Stimulated activated CD4-positive, alpha-beta T cell treated with anti-CD3 and anti-CD28 coated beads, Interleukin-1b, Interleukin-23, amount 100 ng/mL, for 48 hours (primary cell): ENCODE measurements at places on chromosomes 1 and 21.

DNA sequence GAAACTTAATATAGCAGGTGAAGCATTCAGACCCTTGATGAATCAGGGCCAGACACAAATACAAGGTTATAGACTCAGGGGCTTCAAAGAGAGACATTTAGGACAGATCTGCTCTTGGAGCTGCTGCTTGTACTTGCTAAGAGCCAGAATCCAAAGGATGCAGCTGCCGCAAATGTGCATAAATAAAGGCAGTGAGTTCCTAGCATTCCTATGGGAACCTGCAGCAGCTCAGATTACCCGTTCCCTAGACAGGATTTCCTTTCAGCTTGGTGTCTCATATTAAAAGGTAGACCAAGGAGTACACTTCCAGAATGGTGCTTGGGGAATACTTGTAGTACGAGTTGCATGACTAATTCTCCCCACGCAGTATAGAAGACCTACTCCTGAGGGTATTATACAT, 9.7 kb upstream of the LRRC53 start:
- DNase-seq = no peak

DNA sequence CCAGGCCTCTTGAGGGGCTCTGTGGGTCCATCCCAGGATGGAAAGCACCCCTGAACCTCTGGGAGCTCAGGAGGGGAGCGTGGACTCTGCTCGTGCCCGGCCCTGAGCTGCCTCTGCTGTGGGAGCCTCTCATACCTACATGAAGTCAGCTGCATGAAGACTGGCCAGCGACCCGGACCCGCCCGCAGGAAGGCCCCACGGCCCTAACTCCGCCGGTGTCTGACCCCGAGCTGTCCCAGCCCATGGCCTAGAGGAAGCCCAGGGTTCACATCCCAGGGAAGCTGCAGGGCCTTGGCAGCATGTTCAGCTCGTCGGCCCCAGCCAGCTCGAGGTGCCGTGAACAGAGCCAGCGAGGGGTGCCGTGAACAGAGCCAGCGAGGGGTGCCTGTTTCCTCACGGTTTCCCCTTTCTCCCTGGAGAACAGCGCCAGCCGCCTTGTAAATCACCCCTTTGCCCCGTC, 178.1 kb upstream of the ARHGEF16 start:
- DNase-seq = no peak

- DNase-seq = no peak
These were observed 5.3 kb upstream of the GPR61 start for GRCh38 chr1:109534307-109534858.

- DNase-seq = no peak
These were observed 120.3 kb upstream of the C8B start for GRCh38 chr1:57086154-57086553.

GRCh38 chr1:53721088-53721487, 17.9 kb downstream of the GLIS1 start:
- DNase-seq = no peak

GRCh38 chr1:54581621-54582035, 33.6 kb downstream of the ACOT11 start:
- DNase-seq = no peak

DNA sequence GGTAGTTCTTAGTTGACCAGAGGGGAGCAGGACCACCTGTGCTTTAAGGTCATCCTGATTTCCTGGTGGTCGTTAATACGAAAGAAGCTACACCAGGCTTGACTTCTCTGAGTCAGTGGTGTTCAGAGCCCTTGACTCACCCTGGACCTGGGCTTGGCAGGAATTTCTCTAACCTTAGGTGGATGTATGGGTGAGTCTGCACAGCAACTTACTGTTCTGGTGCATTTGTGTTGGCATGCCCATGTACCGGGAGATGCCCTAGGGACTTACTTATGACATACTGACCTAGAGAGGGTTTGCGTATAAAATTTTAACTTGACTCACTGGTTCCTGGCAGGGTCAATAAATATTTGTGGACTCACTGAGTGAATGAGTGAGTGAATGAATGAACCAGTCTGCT, 304.6 kb downstream of the DISC1 start:
- DNase-seq = no peak

- DNase-seq = no peak
These were observed 27.8 kb downstream of the WNT2B start for GRCh38 chr1:112536561-112536960.

DNA sequence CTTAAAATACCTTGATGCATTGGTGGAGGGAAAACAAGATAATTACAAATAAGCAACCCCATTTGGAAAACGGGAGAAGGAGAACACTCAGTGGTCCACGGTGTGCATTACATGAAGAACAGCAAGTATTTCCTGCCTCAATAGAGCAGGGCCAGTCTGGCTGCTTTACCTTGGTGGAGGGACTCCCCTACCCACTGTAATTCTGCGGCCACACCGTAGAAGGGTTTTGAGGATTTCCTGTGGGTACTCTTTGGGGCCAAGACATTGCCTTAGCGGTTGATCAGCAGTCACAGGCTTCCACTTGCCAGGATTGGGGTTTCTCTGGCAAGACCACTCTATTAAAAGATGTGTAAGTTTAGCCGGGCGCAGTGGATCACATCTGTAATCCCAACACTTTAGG, 16.3 kb upstream of the TMEM54 start:
- DNase-seq = no peak

DNA sequence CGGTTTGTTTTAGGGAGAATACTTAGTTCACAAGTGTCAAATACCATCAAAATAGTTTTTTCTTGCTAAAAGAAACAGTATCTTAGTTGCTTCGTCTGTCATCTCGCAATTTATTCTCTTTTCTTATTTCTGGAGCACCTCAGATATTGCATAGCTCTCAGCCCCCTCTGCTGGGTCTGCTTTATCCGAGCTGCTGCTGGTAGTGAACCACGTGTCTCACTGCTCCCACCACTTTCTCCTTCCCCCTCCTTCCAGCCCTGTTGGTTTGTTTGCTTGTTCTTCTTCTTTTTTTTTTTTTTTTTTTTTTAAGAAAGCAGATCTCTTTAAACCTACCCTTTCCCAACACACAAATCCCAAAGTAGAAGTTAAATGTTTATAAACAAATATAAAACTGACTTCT, 170.8 kb downstream of the EDEM3 start:
- no peak for DNase-seq

GRCh38 chr21:36700971-36701755, 2.2 kb downstream of the SIM2 start:
- no peak for DNase-seq

GRCh38 chr1:245085508-245086095, 69.2 kb upstream of the KIF26B start:
- DNase-seq = peak; percentile 2

DNA sequence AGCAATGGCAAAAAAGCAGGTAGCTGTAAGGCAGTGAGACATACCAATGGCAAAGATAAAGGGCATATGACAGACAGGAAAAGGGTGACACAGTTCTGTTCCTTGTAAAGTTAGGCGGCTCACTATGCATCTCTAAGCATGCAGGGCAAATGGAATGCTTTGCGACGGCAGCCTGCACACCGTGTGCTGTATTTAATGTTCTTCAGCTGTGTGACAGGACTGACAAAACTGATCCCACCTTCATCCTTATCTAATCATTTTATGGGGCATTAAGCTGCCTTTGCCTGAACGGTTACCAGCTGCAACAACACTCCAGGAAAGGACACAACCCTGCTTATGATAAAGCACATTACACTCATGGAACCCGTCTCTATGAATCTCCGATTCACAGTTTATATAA, 80.5 kb upstream of the VAV3 start:
- DNase-seq = no peak

- DNase-seq = no peak
These were observed 490.6 kb downstream of the KIF26B start for GRCh38 chr1:245645406-245645805.

DNA sequence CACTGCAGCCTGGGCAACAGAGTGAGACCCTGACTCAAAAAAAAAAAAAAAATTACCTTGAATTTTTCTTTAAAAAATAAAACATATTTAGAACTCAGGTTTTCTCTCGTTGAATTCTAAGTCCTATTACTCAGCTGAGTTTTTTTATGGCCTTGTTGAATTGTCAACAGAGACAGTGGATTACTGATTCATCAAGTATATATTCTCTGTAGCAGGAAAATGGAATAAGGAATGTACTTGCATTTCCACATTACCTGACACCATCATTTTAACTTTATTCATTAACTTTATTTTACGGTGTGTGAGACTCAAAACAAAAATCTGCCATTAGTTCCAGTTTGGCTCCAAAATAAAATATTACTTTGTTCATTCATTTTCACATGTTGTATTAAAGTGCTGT, 53.8 kb upstream of the APP start:
- no peak for DNase-seq

- no peak for DNase-seq
These were observed 499 bp upstream of the SH3GLB1 start for GRCh38 chr1:86703696-86704457.

- no peak for DNase-seq
These were observed 133.4 kb downstream of the NFIA start for GRCh38 chr1:61215676-61216289.

DNA sequence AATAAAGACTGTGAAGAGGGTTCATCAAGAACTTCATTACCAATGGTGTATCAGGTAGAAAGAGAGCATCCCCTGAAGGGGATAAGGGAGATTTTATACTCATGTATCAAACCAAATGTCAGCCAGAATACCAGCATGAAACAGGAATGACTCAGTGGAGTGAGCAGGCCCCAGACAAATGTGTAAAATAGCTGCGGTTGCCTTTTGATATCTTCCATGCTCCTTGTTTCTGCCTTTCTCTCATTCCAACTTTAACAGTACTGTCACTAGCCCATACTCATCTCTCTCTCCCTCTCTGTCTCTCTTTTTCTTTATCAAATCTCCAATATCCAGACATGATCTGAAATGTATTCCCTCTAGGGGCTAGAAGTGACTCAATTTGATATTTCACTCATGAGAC, 47.8 kb downstream of the GPR88 start:
- DNase-seq = no peak

- no peak for DNase-seq
These were observed 78.9 kb downstream of the CD247 start for GRCh38 chr1:167439301-167439988.

- no peak for DNase-seq
These were observed 623 bp downstream of the RPL22 start for GRCh38 chr1:6198646-6199297.

DNA sequence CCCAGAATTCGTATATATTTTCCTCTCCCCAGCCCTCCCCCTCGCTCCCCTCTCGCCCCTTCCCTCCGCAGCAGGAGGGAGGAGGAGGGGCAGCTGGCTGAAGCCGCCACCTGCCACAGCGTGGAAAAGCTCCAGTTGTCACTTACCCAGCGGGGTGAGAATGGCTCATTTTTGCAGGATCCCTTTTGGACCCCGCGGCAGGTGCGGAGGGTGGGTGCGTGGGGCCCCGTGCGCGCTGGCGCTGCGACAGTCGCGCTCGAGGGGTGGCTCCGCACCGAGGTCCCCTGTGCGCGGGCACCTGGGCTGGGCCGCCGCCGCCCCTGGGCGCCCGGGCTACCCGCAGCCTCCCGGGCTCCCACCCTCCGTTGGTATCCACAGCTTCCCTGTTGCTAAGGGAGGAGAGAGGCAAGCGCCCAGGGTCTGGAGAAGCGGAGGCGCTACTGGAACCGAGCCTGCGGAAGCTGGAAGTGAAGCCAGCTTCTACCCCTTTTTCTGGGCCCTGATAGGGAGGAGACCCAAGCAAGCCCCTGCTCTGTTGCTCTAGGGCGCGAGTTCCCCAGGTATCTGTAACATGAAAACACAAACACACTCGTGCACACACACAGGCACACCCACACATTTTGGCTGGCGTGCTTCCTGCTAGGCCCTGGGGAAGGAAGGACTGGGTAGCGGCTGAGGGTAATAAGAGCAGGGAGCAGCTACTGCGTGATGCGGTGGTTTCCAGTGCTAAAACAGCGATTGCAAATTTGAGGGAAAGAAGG, at the start of gene ERICH3:
Gene ERICH3, minus strand, starts transcription at position 442 of the 761 bp plus-strand sequence. Its CDS starts 273 bp downstream, at position 169.
- no peak for DNase-seq

DNA sequence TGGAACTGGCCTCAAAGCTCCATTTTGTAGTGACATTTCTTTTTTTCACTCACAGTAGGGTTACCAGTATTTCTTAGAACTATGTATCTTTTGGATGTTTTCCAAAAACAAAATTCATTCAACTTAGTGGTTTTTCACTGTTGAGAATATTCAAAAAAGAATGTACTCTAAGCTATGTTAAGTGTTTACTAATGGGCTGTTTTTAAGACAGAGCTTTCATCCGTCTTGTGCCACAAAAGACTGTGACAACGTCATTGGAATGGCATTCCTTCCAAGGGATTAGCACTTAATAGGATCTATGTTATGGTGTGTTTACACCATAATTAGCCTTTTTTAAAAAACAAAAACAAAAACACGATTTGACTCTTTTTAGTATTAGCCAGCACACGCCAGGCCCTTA, 66.8 kb downstream of the TTC3 start:
- DNase-seq = no peak

DNA sequence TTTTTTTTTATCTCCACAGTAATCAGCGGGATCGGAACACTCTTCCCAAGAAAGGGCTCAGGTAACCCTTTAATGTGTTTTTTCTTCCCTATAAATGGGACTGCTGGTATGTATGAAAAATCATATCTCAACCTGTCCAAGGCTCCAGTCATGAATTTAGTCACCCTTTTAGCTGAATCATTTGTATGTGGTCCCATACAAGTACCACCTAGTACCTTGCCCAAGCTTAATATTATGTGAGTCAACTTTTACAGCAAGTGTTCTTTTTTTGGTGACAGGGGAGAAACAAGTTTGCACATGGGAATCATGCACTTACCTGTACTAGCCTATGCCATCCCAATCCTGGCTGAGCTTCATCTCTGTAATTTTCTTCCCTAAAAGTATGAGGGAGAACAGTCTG, 43.7 kb upstream of the IPO9 start:
- DNase-seq = no peak

DNA sequence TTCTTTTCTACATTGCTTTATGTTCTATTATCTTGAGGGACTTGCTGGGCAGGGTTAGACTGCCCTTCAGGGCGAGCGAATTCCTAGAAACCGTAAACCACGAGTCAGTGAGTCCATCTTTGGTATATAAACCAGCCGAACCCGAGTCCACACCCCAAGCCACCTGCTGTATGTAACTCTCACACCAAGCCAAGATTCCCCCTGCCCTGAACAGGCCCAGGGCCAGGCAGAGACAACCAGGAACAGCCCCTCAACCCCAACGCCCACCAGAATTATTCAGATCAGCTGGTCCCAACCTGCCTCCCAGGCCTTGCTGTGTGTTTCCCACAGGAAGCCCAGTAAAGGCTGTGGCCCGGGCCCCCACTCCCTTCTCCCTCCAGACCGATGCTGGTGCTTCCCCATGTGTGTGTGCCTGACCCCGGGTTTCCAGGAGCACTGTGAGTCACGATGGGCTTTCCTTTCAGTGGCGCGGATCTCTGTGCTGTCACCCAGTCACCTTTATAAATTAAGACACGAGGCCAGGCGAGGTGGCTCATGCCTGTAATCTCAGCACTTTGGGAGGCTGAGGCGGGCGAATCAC, 17.1 kb downstream of the KIF17 start:
- no peak for DNase-seq

GRCh38 chr1:24254783-24255182, 64.4 kb upstream of the GRHL3 start:
- DNase-seq = no peak

GRCh38 chr1:116133696-116134475, 22.7 kb downstream of the MAB21L3 start:
- no peak for DNase-seq

GRCh38 chr21:38379147-38379546, 119.1 kb downstream of the ERG start:
- no peak for DNase-seq

GRCh38 chr1:228280961-228281591, 73.2 kb downstream of the OBSCN start:
- DNase-seq = no peak
